ENCODE measurements at places on chromosomes 5 and 9.

- no peak for DNase-seq
Observed at GRCh38 chr9:91185193-91185886, 176.4 kb downstream of the AUH start.

DNA sequence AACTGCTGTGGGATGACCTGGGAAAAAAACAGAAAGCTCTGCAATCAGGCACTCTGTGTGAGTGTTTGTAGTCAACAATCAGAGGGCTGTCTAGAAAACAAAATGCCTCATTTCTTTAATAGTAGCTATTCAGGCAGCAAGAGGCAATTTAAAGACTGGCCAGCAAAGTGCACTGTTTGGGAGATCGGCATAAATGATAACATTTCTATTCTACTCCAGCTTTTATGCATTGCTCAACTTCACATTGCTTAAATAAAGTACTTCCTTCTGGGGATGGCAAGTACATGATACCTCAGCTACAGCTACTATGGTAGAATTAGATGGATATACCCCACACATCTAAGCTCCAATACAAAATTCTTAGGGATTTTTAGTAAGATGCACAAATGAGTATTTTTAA lies 193.1 kb downstream of the DCP2 start:
- DNase-seq, result no peak

DNA sequence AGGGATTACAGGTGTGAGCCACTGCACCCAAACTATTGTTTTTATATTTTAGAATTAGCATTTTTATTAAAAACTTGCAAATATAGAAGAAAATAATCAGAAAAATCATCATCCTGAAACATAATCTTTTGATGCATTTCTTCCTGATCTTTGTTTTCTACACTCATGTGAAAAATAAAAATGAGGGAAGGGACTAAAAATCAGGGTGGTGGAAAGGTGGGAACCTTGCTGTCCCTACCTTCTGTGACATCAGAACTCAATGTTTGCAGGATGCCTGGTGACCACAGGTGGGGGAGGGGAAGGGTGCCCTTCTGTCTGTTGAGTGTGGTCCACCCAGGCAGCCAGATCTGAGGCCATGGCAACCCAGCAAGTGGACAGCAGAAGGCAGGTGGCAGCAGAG lies at the start of gene SMIM23:
Gene SMIM23, plus strand, starts transcription at position 301 of the 400 bp plus-strand sequence. Its CDS starts 55 bp downstream, at position 356.
- DNase-seq, result no peak

- DNase-seq, result no peak
Observed at GRCh38 chr5:61613679-61614078, 281.6 kb downstream of the ZSWIM6 start.

DNA sequence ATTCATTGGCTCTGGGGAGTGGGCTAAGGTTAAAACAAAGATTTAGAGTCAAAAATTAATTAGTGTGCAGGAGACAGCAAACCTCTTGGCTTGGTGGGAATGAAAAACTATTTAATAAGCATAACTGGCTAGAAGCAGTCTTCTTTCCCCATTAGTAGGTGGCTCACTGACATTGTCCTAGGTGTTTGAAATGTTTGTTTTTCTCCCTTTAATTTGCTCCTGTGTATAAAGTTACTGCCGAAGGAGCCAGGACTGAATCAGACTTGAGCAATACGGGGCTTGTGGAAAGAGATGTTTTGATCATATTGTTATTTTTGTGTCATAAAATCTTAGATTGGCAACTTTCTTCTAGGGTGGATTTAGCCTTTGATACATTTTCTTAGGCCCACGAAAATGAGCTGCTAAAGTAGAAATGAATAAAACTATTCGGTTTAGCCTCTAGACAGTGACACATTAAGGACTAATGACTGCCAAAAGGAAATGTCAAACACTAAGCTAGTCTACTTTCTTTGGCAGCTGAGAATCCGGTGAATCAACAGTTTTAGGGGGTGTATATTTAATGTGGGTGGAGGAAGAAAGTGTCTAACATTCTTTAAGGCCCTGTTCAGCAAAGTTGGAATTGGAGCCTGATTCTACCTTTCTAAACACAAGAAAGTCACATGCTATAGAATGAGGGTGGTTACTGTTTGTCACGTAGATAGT lies 30.2 kb downstream of the LRRTM2 start:
- no peak for DNase-seq
